ENCODE measurements at places on chromosomes 12 and 14.
A peak's percentile ranks its signal among the peaks of the same experiment; 100 is the strongest.

GRCh38 chr14:49173765-49174373 lies 412.3 kb downstream of the RPS29 start:
- peak; percentile 52 for DNase-seq

- DNase-seq, result no peak
These were observed 58.1 kb upstream of the KITLG start for GRCh38 chr12:88638388-88638787.

DNA sequence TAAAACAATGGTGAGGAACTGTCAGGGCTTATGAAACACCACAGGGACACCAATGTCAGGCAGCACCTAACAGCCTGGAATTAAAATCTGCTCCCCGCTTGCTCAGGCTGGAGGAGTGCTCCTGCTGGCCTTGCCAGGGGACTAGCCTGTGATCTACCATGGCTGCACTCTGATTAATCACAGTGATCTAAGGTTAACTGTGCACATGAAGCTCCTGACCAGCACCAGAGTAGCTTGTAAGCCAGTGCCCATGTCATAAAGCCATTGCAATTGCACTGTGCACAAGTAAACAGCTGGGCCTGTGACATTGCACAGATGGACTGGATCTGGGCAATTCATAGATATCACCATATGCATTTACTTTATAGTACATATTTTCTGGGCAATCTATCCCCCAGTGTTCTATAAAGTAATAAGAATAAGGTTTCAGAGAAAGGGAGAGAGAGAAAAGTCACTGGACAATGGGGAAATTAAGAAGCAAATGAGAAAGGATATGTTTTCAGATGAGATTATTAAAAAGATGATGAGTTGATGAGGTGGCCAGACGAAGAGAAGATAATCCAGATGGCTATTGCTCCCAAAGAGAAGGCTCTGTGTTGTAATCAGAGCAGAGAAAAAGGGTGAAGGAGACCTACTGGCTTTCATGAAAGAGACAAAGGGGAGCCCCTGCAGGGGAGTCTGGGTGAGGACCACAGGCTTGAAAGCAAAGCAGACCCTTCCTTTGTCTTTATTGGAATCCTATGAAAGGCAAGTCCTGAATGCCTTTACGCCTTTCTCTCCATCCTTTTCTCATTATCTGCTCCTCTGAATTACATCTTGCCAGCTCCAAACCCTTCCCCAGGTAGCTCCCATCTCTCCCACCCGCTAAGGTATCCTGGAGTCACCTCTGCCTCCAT lies 145.8 kb downstream of the SLC38A6 start:
- DNase-seq, result no peak

- DNase-seq, result no peak
These were observed 99.4 kb upstream of the PARP11 start for GRCh38 chr12:3972576-3972975.

DNA sequence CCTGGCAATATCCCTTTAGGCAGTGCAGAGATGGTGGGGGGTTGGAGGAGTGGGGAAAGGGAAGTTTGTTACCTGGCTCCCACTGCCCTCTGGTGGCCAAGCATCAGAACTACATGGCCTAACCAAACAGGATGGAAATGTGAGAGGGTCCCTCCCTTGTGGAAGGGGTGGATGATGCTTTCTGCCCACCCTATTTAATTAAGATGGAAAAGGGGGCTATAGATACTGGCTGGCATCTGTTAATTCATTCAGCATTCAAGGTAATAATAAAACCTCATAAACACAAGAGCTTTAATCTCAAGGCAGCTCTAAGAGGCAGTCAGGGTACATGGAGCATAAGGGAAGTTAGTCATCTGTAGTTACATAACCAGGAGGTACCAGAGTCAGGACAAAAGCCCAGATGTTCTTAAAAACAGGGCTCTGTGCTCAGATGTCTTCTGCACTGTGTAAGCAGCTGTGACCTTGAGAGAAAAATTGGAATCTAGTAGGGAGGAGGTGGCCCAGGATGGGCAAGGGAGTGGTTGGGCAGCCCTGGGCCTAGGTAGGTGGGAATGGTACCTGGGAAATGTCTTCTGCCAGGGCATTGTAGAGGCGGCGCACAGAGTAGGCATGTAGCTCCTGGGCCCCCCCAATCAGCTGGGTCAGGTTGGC lies 4.6 kb downstream of the AP1G2 start:
- DNase-seq, result peak; percentile 78

DNA sequence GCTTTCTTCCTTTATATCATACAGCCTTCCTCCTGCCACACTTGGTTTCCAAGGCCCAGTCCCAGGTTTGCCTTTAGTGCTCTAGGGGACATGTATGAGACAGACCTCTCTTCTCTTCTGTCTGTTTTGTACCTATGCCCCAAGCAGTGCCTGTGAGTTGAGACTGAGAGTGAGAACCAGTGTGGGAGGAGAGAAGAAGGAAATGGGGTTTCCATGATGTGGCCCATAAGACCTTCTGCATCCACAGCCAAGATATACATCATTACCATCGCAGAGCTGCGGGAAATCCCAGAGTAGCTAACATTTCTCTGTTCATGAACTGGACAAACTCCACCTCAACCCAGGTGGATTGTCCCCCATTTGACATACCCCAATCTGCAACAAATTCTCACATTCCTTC lies 2.8 kb downstream of the TESPA1 start:
- no peak for DNase-seq

- no peak for DNase-seq
These were observed 345.6 kb downstream of the ADAMTS20 start for GRCh38 chr12:43206396-43206795.

GRCh38 chr12:14868916-14869506 lies 16.6 kb downstream of the MGP start:
- DNase-seq, result no peak

GRCh38 chr12:26238341-26239121 lies 43.2 kb downstream of the SSPN start:
- DNase-seq, result no peak

- peak; percentile 13 for DNase-seq
These were observed 8.3 kb downstream of the KRT7 start for GRCh38 chr12:52241205-52241842.

All from SK-N-SH (cell line).